Non-pigmented ciliary epithelial cell (primary cell): ENCODE measurements at places on chromosomes 2 and 18.

- no peak for DNase-seq
Measured at GRCh38 chr18:14086458-14087231, 45.6 kb downstream of the ZNF519 start.

GRCh38 chr2:32683520-32684086 is 55.8 kb downstream of the TTC27 start:
- DNase-seq, result no peak

- DNase-seq, result no peak
Measured at GRCh38 chr18:34959211-34959829, 81.9 kb upstream of the MAPRE2 start.

DNA sequence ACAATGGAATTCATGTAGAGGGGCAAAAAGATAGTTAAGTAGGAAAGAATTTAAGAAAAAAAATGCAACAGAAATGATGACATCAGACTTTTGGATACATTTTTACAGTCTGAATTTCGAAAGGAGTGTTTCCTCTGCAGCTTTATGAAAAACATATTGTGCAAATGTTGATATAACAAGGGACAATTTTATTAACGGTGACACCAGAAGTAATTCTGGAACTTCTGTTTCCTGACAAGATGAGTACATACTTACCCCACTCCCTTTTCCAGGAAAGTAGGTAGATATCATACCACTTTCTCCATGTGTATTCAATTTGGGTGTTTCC is 369.6 kb downstream of the FBXO15 start:
- DNase-seq, result no peak

GRCh38 chr2:171432969-171433762 is 624 bp downstream of the METTL8 start:
- DNase-seq, result no peak

GRCh38 chr2:180291552-180292421 is 284.7 kb upstream of the CWC22 start:
- peak; percentile 4 for DNase-seq

GRCh38 chr2:70659551-70659950 is 105.9 kb upstream of the TGFA start:
- DNase-seq, result no peak

- peak; percentile 3 for DNase-seq
Measured at GRCh38 chr18:52716973-52717372, 377.0 kb downstream of the DCC start.

DNA sequence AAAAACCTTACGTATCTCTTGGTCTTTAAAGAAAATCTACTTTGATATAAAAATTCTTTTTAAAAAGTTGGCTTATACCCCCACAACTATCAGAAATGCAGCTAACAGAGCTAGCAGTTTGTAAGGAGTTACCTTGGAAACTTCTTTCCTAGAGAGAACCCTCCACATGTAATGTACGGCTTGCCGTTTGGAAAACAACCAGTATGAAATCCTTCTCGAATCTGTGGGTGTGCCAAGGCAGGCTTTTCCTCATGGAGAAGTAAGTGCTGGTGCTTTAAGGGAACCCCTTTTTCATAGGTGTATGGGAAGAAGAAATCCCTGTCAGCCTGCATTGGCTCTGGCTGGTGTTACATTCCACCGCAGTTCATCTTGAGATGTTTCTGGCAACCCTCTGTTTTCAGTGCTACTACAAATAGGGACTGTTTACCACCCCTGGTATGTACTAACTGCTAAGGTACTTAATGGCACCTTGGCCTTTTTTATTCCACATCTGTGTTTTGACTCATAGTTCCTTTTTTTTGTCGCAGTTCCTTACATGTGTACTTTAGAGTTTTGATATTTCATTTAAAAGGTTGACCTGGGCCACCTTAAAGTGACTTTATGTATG is 248.4 kb downstream of the FHOD3 start:
- DNase-seq, result no peak

- DNase-seq, result no peak
Measured at GRCh38 chr2:43884689-43885088, 45.9 kb downstream of the ABCG8 start.

GRCh38 chr2:175234153-175234552 is 52.6 kb upstream of the ATP5MC3 start:
- no peak for DNase-seq

DNA sequence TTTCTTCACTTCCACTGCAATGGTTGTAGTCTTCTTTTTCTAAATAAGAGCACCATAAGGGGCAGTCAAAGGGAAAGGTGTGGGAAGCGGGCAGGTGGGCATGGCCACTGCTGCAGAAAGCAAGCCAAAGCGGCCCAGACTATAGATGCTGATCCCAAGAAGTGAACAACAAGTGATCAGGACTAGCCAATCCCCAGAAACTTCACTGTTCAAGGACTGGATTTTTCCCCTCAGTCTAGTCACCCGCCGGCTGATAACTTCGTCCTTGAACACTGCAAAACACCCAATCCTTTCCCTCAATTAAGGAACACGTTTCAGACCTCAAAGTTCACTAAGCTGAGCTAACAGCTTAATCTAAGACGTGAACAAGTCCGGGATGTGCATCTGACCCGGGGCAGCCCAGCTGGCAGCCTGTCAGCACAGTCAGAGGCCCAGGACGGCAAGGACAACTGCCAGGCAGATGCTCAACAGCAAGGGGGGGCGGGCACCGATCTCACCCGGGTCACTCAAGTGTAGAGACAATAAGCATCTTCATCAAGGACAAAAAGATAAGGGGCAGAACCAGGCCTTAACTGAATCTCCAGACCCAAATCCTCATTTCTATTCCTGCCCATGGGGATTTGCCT is 59.8 kb downstream of the HDLBP start:
- DNase-seq, result no peak

- DNase-seq, result no peak
Measured at GRCh38 chr2:212854771-212855170, 296.6 kb downstream of the IKZF2 start.

DNA sequence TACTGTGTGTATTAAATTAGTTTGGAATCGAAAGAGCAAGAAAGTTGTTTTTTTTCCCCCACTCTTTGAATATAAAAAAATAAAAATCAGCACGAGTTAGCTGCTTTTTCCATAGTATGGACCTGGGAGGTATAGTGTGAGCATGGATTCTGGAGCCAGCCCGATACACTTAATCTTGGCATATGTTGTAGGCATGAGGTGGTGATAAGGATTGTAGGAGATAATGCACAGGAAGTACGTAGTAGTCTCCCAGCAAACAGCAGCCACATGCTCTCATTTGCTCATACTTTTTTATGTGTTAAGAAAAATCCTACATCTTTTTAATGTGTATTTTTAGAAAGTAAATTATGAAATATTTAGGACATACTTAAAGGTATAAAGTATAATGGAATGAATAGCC is 2.1 kb upstream of the DNAJC27 start:
- no peak for DNase-seq

GRCh38 chr2:101230541-101231001 is 22.1 kb upstream of the CNOT11 start:
- peak; percentile 74 for DNase-seq

GRCh38 chr2:132974467-132975095 is 304.6 kb upstream of the LYPD1 start:
- no peak for DNase-seq

GRCh38 chr2:152406119-152406835 is 71.3 kb downstream of the FMNL2 start:
- DNase-seq, result no peak

DNA sequence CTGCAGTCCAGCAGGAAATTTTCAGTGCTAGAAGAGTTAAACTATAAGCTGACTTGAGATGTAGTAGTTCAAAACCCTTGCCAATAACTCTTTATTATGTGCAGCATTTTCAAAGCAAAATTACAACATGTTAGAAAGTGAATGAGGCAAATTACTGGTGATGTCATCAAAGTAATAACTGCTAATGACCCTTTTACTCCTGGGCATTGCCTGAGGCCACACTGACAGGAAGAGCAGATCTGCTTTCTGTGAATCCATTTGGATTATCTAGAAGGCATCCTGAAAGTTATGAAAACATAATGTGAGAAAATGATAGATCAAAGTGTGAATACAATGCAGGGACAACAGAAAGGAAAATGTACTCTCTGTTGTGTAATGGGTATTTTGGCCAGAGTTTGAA is 139.6 kb upstream of the TRIB2 start:
- no peak for DNase-seq

GRCh38 chr2:7017671-7018281 is 100.6 kb downstream of the RNF144A start:
- DNase-seq, result no peak

- DNase-seq, result no peak
Measured at GRCh38 chr2:202171241-202171825, 67.1 kb downstream of the SUMO1 start.

- DNase-seq, result no peak
Measured at GRCh38 chr18:31203096-31203793, 40.6 kb upstream of the DSC1 start.

DNA sequence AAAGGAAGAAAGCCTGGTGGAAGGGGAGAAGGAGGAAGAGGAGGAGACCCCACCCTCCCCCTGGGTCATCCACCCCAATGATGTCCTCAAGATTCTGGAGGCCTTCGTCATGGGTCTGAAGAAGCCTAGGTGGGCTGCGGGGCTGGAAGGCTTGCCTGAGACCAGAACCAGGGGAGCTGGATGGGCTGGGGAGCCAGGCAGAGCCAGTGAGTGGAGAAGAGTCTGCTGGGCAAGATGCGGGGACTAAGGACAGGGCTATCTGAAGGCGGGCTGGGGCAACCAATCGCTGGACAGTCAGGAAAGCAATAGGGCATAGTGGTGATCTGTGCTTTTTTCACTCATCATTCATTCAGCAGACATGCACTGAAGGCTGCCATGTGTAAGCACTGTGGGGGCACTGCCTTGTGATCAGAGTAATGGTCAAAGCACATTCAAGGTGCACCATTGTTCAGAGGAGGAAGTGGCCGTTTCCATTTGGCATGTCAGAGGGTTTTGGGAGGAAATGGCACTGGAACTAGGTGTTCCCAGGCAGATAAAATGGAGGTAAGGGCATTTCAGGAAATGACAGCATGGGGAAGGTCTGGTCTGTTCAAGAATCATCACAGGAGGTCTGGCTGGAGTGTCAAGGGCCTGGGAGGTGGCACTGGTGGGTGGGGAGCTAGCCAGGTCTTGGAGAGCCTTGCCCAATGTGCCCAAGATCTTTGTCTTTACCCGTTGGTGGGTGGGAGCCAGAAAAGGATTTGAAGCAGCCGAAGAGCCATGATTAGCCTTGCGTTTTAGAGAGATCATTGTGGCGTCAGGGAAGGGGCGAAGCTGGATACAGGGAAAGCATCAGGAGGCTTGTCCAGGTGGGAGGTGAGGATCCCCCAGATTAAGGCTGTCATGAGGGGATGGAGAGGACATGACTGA is 24.2 kb downstream of the OTOF start:
- DNase-seq, result no peak

DNA sequence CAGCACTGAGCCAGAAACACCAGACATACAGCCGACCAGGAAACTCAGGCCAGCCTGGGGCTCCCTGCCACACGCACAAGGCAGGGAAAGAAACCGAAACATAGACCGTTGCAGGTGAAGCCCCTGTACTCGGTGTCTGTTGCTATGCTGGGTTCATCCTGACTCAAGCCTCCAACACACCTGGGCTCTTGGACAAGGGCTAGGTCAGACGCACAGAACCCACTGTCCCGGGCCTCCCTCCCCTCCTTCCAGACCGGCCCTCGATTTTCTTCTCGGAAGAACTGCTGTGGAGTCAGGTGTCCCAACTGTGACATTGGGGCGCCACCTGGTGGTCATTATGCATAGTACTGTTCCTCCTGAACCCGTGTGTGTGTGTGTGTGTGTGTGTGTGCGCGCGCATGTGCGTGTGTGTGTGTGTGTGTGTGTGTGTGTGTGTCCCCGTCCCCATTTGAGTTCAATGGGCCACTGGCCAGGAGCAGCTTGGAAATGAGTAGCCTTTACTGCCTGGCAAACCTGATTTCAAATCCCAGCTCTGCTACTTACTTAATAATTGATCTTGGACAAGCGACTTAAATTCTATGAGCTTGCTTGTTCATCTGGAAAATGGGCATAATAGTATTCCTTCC is 55.4 kb upstream of the GLI2 start:
- no peak for DNase-seq

DNA sequence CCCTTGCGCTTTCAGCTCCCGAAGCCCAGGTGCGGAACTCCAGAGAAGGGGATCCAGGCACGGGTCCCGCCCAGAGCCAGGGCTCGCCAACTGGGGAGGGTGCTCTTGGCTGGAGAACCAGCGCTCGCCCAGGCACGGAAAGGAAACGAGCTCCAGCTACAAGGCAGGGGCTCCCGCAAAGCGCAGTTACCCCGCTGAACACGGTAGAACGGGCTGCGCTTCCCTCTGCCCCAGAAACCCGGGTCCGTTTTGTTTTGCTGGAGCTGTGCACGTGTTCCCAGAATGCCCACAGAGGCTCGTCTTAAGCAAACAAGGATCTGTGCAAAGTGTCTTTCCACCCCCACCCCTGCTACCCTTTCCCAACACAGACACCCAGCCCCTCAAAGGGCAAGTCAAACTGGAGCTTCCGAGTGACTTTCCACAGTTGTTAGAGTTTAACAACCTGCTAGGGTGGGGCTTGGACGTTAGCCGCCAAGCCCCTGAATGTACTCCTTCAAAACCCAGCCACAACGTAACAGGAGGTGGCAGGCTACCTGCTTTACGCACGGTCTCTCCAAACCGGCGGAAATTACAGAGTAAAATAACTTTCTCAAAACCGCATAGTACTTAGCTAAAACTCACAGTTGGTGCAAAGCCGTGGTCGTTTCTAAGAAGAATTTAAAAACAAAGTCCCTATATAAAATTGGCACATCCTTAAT is 775 bp downstream of the RNF125 start:
- DNase-seq, result no peak

GRCh38 chr2:28618221-28619141 is 122.6 kb downstream of the PLB1 start:
- DNase-seq, result no peak

DNA sequence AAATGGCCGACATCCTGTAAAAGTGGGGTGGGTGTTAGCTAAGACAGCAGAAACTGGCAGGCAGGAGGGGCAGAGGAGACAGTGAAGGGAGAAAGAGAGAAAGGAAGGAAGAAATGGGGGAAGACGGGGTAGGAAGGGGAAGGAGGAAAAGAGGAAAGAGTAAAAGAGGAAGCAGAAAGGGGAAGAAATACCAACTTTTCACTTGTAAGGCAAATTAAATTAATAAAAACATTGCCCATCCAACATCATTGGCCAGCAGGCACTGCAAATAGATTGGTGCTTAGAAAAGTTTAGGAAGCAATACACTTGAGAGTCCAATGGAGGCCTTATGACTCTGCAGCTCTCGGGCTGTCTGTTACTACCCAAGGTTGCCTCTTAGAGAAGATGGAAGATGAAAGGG is 116.7 kb downstream of the TNS1 start:
- DNase-seq, result no peak

DNA sequence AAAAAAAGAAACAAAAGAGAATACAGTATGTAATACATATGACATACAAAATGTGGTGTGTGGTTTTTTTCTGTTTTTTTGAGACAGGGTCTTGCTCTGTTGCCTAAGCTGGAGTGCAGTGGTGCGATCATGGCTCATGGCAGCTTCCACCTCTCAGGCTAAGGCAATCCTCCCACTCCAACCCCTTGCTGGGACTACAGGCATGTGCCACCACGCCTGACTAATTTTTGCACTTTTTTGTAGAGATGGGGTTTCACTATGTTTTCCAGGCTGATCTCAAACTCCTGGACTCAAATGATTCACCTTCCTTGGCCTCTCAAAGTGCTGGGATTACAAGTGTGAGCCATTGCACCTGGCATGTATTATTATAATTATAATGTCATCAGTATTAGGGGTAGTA is 38.9 kb downstream of the DHX57 start:
- no peak for DNase-seq
